ENCODE measurements at places on chromosomes 11 and 22.

GRCh38 chr11:110069158-110069737, 23.9 kb upstream of the ZC3H12C start:
- peak; percentile 88 for DNase-seq

- DNase-seq: no peak
Observed at GRCh38 chr11:20089796-20090653, 70.2 kb downstream of the DBX1 start.

- DNase-seq: peak; percentile 67
Observed at GRCh38 chr11:62708793-62709192, 1.3 kb downstream of the GNG3 start.

DNA sequence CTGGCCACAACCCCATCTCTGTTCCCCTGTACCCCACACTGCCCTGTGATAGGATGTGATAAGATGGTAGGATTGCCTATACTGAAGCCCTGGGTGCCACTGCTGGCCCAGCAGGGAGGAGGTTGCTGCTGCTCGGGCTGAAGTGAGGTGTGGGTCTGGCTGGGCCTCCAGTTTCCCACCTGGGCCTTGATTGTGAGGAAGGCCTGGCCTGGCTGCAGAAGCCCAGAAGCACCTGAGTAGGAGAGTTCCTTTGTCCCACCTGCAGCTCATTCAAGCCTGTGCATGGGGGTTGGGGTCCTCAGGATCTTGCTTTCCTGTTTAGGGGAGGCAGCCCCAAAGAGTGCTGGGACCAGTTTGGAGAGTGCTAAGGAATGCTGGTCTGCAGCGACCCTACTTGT, 3.3 kb downstream of the ST3GAL4 start:
- DNase-seq: no peak

GRCh38 chr11:33551051-33551450, 149.6 kb downstream of the C11orf91 start:
- no peak for DNase-seq

DNA sequence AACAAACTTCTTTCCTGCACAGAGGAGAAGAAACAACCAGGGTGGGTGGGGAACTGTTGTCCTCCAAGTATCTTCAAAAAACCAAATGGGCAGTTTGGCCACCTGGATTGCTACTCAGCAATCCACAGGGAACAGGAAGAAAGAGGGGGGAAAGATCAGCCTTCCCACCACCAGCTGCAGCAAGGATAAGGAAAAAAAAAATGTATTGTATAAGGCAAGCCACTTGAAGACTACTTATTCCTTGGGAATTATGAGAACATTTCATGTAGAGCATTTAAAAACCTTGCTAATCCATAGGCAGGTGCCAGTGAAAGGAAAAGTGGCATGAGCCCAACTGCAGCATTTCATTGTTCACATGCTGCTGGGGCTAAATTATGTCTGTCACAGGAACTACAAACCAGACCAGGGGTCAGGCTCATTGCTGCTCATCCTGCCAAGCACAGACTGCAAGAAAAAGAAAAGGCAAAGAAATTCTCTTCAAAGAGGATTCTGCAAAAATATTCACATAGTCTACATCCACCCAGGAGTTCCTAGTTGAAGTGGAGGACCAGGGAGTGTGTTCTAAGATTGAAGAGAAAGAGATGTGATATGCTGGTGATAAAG, 2.2 kb downstream of the RAB30 start:
- no peak for DNase-seq

GRCh38 chr11:15918212-15918611, 438.1 kb downstream of the SOX6 start:
- no peak for DNase-seq

DNA sequence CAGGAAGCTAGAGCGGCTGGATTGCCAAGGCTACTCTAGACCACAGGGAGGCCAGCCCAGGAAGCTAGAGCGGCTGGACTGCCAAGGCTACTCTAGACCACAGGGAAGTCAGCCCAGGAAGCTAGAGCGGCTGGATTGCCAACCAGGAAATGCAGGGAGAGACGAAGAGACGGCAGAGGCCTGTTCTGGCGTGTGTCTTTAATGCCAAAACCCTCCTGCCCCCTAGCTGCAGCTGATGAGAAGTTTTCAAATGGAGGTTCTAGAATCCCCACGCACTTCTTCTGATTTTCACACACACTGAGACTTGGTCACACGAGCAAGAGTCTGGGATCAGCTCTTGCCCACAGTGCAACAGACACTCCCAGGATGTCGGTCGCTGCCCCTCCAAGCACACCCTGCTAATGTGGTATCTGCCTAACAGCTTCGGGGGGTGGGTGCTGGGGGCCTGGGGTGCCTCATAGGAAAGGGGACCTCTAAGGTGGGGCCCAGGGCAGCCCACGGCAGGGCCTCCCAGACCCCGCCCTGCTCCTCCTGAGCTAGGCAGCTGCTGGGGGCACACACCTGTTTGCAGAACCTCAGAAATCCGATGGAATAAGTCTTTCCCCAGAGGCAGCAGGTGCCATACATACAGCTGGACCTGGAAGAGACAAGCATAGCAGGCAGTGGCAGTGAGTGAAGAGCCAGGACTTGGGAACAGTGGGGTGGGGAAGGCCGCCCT, 28.5 kb downstream of the MAFF start:
- DNase-seq: no peak

DNA sequence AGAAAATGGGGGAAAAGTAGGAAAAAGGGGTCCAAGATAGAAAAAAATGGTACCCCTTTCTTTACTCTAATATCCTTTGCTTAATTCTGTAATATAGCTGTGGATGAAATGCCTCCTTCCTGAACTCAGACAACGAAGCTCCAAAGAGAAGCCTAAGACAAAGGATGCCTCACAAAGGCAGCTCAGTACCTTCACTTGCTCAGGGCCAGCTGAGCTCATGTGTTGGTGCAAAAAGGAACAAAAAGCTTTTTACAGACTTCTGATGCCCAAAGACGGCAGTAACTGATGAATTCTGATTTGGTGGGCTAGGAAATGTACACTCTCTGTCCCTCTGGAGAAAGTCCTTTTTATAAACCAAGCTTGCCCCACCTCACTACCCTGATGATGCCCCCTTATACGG, 77.5 kb downstream of the DENND5A start:
- DNase-seq: no peak

DNA sequence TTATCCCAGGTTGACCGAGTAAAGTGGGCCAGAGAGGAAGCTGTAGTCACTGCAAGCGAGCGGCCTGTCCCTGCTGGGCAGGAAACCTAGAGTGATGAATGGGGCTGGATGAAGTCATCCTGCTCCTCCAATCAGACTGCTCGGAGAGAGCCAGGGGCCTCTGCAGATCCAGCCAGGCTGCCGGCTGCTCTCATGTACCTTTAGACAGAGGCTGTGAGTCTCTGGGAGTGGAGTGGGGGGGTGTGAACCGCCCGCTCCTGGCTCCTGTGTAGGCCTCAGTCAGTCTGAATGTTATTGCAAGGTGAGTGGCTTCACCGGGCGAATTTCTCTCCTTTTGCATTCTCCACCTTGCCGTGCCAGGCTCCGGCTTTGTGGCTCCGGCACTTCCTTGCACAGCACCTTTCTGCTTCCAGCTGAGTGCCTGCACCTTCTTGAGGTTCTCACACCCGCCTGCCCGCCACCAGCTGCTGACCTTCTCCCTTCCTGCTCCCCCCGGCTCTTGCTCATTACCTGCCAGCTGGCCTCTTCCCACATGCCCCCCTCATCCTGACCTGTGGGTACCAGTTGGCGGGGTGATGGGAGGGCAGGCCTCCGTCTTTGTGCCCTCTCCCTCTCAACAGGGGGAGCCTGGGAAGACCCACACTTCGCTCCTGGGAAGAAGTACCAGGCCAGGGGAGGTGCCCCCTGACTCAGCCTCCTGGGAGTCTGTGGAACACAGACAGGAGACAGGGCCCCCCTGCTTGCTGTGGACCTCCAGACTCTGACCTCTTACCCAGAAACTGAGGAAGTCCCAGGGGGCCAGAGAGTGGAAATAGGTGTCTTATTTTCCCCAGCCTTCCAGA, 79.9 kb downstream of the GRAMD1B start:
- no peak for DNase-seq

GRCh38 chr11:44450295-44450932, 115.0 kb upstream of the CD82 start:
- DNase-seq: no peak

DNA sequence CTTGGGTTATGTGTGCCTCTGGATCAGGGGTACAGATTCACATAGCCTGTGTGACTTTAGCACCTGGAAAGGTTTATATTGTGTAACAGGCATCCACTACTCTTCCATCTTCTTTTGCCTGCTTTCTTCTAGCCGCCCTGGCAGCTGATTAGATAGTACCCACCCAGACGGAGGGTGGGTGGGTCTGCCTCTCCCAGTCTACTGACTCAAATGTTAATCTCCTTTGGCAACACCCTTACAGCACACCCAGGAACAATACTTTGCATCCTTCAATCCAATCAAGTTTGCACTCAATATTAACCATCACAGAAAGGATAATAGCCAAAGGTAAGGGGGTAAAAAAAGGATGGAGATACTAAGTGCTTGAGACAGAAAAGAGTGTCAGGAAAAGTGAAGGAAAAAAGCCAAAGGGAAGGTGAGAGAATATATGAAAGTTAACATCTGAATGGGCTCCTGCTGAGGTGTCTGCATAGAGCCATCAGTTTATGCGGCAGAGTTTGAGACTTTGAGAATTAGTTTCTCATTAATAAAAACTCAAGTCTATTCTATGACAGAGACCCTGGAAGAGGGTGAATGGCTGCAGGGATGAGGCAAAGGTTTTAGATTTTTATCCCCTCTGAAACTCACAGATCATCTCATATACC, 2.6 kb upstream of the OR51B6 start:
- DNase-seq: no peak

DNA sequence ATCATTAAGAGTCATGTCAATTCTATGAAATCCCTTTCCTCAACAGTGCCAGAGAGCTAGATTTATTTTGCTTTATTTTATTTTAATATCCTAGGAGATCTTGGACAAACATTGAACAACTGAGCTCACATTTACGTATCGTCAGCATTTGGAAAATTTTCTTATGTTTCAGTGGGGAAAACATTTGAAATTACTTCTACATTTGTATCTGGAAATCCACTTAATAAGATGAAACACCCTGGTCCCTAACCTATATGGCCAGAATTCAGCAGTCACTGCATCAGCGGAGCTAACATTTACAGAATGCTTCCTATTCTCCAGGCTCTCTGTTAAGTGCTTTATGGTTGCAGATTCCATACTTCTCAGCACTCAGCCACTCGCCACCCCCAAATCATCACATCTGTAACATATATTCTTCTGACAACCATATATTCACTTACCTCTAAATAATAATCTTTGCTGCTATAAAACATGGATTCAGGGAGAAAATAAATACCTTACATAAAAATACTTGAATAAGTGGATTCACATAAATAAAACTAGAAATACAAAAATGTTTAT, 773.9 kb downstream of the JRKL start:
- no peak for DNase-seq

GRCh38 chr22:30564045-30564760, 10.3 kb downstream of the GAL3ST1 start:
- DNase-seq: no peak

GRCh38 chr11:44243595-44244343, 66.2 kb downstream of the ALX4 start:
- DNase-seq: no peak
